ENCODE measurements at places on chromosomes 5 and 9. TPM values are rescaled to one million over a fixed set of nuclear protein-coding genes. Genes with fewer than 3 reads are reported as not detected.

DNA sequence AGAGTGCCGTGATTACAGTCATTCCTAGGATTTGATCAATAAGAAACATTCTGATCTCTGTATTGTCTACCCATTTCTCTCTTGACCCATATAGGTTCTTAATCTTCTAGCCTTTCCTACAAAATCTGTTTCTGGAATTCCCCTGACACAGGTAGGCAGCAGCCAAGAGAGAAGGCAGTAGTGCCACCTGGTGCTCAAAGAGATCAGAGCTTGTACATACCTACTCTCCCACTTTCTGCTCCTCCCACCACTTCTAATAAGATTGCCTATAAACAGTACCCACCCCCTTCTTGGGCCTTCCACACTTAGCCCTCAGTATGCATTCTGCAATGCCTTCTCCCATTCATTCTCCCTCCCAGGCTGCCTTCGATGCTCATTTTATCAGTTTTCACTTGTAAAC lies 117.4 kb upstream of the RORB start:
- no peak overlapping the region for H3K27ac ChIP-seq
- no peaks in the 10 kb centered on the region for H3K36me3 ChIP-seq
- H3K4me3 ChIP-seq, result no peak overlapping the region

GRCh38 chr5:171862624-171863023 lies 77.0 kb downstream of the SMIM23 start:
- peaks cover 5% of the 10 kb centered on the region for H3K27me3 ChIP-seq
- DNase-seq, result no peak
- H3K4me3 ChIP-seq, result no peak overlapping the region
- H3K4me1 ChIP-seq, result peaks cover 24% of the 10 kb centered on the region
- no peak overlapping the region for H3K27ac ChIP-seq

GRCh38 chr5:11711932-11712331 lies 192.3 kb downstream of the CTNND2 start:
- DNase-seq, result no peak
- no peaks in the 10 kb centered on the region for H3K36me3 ChIP-seq
- no peak overlapping the region for H3K4me3 ChIP-seq
- H3K27ac ChIP-seq, result no peak overlapping the region
- H3K27me3 ChIP-seq, result no peaks in the 10 kb centered on the region

The LCNL1 gene
- total RNA-seq, result not detected

The SLC6A3 gene
- not detected for total RNA-seq

The SLC24A2 gene
- total RNA-seq, result not detected
